ENCODE measurements at places on chromosomes 3 and 15.

DNA sequence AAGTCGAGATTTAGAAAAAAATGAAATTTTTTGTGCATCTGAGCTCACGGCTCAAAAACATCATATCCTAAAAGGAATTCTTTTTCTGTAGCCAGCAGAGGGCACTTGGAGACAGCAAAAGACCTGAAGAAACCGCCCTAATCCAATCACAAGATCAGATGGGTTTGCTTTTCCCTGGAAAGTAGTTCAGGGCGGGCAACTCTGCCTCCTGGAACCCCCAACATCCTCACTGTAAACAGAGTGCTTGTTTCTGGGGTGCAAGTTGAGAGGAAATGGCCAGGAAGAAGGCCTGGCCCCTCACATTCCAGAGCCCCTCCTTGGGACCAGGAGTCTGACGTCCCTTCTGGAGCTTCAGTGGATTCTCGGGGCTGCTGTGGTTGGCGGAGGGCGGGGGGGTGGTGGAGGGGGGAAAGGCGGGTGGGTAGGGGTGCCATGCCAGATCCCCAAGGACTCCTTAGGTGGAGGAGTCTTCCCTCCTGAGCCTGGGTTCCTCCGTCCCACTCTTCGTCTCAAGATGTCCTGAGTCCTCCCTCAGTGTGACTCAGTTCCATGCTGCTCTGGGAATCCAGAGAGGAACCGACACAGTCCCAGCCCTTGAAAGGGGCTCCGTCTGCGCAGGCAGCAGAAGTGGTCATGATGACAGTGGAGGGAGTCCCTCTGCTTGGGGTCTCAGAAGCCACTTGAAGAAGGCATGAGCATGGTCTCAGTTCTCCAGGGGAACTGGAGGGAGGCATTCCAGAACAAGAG lies 35.9 kb downstream of the CCK start:
- no peak for DNase-seq

GRCh38 chr3:190193210-190193609 lies 72.5 kb upstream of the P3H2 start:
- no peak for DNase-seq

DNA sequence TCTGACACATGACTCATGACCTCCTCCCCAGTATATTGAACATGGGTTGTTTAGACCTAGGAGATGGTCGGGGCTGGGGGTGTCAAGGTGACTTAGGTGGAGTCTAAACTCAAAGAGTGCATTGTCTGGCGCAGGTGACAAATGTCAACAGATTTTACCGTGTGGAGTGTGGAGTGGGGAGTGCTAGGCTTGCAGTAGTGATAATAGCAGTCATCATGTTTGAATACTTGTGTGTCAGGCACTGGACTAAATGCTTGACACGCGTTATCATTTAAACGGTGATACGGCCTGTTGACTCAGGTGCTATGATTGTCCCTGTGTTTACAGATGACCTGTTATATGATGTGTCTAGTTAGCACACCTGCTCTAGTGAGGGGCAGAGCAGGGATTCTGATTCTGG lies 30.8 kb downstream of the MUC20 start:
- no peak for DNase-seq

- no peak for DNase-seq
These were observed 27.5 kb downstream of the FLNB start for GRCh38 chr3:58035524-58036255.

- DNase-seq: peak; percentile 32
These were observed 7.6 kb downstream of the HSPBAP1 start for GRCh38 chr3:122786066-122786465.

DNA sequence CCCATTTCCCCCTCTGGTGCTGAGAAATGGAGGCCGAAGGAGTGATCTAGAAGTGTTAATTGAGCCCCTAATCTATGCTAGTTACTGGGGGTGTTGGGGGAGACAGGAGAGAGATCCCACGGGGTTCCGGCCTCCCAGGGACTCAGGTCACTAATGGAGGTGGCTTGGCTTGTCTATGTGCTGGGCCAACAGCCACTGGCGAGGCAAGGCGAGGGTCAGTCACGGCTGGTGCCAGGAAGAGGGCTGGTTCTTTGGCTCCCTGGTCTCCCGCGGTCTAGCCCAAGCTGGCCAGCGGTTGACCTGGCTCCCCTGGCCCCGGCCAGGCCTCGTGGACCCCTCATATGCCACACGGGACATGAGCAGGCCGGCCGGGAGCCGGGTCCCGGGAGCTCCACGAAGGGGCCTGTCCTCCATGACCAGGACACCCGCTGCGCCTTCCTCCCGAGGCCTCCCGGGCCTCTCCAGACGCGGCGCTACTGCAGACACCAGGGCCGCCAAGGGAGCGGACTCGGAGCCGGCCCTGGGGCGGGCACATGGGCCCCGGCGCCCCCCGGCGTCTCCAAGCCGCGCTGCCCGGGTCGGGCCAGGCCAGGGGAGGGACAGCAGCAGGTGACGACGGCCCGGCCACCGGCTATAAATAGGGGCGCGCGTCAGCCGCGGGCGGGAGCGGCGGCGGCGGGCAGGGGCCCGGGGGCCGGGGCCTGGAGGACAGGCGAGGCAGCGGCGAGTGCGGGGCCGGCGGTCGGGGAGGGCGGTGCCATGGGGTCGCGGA lies at the start of gene ALPK3:
Gene ALPK3 (plus strand): TSS at position 663 of the 772 bp plus-strand sequence. CDS start 97 bp downstream, at position 760.
- no peak for DNase-seq

GRCh38 chr3:195042743-195043606 lies 228.0 kb downstream of the XXYLT1 start:
- DNase-seq: no peak

GRCh38 chr3:35929158-35929557 lies 289.8 kb downstream of the ARPP21 start:
- DNase-seq: no peak

DNA sequence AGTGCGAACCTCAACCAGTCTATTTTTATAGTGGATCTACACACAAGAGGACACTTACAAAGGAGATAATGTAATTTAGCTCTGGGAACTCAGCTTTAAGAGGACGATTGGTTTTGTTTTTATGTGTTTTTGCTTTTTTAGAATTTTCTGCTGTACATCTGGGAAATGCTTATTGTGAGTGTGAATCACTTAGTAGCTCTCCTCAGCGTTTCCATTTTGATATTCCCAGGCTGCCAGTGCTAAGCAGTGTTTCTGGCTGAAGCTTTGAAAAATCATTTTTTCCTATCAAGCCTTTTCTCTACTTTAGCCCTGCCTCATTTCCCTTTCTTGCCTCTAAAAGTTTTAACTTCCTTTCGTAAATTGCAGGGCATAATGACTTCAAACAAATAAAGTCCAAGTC lies 117.9 kb downstream of the RBMS3 start:
- DNase-seq: no peak

DNA sequence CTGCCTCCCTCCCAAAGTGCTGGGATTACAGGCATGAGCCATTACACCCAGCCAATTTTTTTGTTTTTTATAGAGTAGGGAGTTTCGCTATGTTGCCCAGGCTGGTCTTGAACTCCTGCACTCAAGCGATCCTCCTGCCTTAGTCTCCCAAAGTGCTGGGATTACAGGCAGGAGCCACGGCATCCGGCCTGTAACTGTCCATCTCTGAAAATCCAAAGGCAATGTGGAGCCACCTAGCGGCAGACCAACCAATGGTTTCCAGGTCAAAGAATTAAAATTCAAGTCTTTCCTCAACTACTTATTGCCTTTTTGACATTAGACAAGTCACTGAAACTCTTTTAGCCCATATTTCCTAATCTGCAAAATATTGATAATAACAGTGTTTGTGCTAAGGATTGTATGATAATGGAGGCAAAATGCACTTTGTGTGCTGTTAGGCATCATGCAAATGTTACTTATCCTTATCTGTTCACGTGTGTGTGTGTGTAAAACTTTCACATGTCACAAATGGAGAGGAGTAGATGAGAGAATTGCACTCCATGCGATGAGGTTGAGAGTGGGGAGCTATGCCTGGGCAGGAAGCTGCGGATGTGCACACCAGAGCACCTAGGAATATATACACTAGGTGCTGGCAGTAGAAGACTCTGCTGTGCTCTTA lies 48.7 kb downstream of the COL8A1 start:
- no peak for DNase-seq

GRCh38 chr15:62565634-62566026 lies 400.5 kb upstream of the C2CD4B start:
- DNase-seq: no peak

DNA sequence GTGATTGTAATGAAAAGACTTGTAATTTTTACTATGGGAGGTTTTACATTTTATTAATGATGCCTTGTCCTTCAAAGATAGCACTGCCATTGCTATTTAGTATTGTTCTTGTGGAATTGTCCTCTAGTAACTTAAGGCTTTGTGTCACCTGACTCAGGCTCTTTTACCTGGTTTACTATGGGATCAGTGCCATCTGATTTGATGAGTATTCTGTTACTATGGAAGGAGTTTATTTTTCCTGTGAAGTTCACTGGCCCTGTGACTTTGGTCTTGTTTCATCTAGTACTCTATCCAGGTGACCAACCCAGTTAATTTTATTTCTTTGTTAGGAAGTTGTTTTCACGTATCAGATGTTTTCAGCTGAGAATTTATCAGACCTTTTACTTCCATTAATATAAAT lies 9.0 kb downstream of the MORF4L1 start:
- no peak for DNase-seq

DNA sequence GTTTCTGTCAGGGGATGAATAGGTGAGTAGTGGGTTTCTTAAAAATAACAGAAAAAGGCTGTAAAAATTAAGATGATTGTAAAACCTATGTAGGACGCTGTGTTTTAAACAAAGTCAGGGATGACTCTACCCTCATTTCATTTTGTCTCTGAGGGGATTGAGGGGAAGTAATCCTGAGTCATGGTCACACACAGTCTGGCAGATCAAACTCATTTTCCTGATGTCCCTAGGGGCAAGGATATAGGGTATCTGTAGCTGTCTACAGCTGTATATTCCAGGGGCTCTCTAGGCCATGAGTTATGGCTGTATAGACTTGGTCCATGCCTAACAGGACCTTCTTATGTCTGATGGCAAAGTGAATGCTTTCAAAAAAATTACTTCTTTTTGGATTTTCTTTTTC lies 421.1 kb downstream of the PDCD6IP start:
- DNase-seq: no peak

DNA sequence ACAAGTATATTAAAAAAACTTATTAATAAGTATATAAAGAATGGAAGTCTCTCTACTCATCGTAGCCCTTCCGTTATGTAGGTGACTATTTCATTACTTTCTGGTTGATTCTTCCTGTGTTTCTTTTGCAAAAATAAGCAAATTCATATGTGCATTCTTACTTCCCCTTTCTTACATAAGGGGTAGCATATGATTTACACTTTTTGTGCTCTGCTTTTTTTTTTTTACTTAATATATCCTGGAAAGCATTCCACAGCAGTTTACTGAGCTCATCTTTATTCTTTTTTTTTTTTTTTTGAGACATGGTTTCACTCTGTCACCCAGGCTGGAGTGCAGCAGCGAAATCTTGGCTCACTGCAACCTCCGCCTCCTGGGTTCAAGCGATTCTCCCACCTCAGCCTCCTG lies 12.9 kb downstream of the SCAMP5 start:
- no peak for DNase-seq

GRCh38 chr15:90358124-90359033 lies 6.3 kb downstream of the ZNF774 start:
- DNase-seq: no peak

DNA sequence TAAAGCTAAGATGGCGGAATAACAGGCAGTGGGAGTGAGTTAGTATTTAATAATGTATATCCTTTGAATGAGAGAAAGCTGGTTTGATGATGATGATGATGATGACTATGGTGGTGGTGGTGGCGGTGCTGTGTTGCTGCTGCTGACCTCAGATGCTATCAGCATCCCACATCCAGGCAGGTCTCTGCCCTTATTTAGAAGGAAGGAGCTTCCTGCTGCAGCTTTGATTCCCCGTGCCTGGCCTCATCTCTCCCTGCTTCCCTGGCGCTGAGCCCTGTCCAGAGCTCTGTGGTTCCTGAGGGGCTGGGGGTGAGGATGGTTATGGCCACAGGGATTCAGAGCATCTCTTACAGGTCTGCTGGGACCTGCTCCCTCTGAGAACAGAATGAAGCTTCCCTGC lies 73.1 kb downstream of the RAB11A start:
- no peak for DNase-seq

- DNase-seq: no peak
These were observed 166.7 kb upstream of the SGO1 start for GRCh38 chr3:20352546-20353179.

DNA sequence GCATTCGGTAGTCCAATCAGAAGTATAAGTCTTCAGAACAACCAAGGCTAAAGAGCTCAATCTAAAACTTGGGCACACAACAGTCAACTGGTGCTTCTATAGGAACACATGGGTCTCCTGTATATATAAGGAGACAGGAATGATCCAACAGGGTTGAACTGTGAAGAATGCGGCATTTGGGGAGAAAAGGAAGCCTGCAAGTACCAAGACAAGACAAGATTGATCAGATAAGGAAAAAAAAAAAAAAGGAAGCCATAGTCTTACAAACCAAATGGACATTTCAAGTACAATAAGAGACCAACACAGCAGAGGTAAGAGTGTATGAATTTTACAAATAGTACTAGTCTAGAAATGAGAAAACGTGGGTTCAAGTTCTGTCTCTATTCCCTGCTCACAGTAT lies 6.5 kb downstream of the CPEB1 start:
- no peak for DNase-seq

- no peak for DNase-seq
These were observed 201.8 kb downstream of the CNTN6 start for GRCh38 chr3:1294586-1294985.

DNA sequence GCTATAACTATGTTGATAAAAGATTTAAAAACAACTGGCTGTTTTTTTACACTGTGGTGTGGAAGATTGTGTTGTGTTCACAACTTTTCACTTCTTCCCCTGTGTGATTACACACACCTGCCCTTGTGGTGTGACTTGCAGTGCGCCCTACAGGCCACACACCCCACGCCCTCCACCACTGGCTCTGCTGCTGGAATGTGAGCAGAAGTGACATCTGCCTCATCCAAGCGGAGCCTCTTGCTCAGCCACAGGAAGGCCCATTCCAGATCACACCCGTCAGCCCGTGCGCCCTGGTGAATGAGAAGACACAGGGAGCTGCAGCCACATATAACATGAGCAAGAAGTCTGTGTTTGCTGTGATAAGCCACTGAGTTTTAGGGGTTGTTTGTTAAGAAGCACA lies 7.0 kb downstream of the CCR2 start:
- no peak for DNase-seq

DNA sequence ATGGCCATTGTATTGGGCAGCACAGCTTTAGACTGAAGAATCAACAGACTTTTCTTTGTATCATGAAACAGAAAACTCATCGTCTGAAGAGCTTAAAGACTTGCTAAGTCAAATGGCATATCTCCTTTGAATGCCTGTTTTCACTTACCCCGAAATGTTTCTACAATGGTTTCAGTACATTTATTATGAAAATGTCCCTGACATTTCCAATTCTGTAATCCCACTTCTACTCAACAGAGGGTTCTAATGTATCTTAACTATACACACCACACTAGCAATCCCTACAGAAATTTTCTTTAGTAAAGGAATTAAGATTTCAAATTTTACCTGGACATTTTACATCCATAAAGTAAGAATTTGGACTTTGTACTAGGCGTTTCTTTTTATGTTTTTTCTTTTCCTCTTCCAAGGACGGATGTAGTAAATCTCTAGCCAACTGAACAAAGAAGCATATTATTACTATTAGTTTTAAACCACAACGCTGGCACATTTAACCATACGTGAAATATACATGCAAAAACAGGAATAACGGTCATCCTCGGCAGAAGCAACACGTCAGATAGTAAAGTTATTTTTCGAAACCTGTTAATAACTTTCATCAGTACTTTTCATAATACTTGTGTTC lies 1.1 kb downstream of the RPS27L start:
- DNase-seq: no peak

Data from epithelial cell of proximal tubule (primary cell).